NB4 (cell line): ENCODE measurements at places on chromosomes 2 and 18.
A peak's percentile ranks its signal among the peaks of the same experiment; 100 is the strongest.

GRCh38 chr2:164187121-164187520 lies 434.2 kb downstream of the GRB14 start:
- DNase-seq, result peak; percentile 17

GRCh38 chr2:42072349-42073118 lies 24.7 kb downstream of the PKDCC start:
- peak; percentile 61 for DNase-seq

GRCh38 chr2:46711156-46711555 lies 204.4 kb downstream of the MCFD2 start:
- DNase-seq, result no peak

DNA sequence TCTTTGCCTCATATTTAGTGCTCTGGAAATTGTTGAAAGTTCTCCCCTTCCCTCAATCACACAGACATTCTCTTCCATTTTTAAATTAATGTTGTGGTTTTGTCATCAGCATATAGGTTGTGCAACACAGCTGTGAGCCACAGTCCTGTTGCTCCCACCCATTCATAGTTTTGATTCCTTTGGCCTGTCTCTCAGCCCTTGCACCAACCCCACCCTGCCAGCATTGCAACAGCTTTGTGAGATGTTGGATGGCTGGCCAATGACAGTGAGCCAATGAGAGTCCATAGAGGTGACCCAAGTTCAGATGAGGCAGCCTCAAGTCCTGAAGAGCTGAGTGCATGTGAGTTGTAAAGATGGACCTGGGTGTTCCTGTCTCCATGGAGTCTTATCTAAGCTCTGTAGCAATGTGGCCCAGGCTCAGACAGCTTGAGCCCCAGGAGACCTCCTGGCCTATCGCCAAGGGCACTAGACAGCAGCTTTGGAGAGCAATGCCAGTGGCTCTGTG lies 775.5 kb downstream of the RNF144A start:
- peak; percentile 15 for DNase-seq

GRCh38 chr18:59573962-59574361 lies 123.3 kb downstream of the CCBE1 start:
- no peak for DNase-seq

DNA sequence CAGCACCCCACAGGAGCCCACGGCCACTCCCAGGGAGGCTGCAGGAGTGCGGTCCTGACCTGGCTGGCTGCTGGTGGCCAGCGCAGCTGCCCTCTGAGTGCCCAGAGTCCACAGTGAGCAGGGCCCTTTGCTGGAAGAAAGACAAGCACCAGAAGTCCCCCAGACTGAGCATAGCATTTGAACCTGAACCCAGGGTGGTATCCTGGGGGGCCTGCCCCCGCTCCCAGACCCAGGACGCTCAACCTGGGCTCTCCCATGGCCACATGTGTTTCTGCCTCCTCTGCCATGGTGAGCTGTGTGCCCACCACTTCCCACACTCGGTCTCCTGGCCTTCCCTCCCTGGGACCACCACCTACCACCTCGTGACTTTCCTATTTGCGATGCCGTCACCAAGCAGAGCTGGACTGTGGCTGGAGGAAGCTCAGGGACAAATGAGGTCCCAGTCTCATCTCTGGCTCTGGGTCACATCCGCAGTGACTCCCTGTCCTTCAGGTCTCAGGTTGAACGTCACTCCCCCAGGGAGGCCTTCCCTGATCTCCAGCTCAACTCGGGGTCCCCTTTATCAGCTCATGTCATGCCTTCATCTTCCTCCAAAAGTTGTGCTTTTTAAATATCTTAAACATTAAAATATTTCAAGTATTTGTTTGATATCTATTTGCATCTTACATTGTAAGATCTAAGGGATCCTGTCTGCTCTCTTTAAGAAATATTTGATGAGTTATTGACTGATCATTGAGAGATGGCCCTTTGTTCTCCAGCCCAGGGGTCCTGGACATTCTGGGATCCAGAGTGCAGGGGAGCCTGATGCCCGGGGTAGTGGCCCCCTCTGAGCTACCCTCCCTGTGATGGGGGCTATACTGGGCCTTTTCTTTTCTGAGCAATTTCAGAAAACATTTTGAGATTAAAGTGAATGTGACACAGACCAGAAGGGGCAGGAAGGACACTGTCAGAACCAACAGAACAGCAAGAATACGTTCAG lies 16.4 kb upstream of the GPR55 start:
- DNase-seq, result no peak

- no peak for DNase-seq
Observed at GRCh38 chr2:10524851-10525572, 76.9 kb upstream of the ODC1 start.

GRCh38 chr2:181554061-181554830 lies 97.1 kb downstream of the ITGA4 start:
- DNase-seq, result no peak

DNA sequence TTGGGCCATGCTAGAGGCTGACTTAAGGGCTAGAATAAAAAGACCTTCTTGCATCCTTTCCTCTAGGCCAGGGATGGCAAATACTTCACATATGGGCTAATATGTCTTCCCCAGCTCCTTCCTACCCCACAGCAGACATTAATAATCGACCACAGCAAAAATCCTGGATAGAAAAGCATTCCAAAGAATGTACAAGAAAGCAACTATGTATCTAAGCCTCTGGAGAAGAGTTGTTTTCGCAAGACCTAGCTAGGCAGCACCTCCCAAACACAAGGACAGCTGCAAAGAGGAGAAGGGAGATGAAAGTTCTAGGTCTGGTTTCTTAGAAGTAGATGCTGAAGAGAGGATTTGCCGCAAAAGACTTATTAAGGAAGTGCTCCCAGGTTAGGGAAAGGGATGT lies 372.6 kb downstream of the SLC4A3 start:
- DNase-seq, result no peak

- DNase-seq, result no peak
Observed at GRCh38 chr2:120435671-120436459, 89.9 kb downstream of the INHBB start.

- no peak for DNase-seq
Observed at GRCh38 chr2:95034221-95034620, 8.7 kb downstream of the MAL start.

DNA sequence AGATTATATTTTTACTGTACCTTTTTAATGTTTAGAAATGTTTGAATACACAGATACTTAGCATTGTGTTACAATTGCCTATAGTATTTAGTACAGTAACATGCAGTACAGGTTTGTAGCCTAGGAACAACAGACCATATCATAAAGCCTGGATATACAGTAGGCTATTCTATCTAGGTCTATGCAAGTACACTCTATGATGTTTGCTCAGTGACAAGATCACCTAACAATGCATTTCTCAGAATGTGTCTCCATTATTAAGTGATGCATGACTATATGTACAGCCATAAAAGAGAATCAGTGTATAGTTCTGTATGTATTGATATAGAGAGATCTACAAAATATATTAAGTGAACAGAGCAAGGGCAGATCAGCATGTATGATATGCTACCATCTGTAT lies 616.4 kb downstream of the XIRP2 start:
- DNase-seq, result no peak

DNA sequence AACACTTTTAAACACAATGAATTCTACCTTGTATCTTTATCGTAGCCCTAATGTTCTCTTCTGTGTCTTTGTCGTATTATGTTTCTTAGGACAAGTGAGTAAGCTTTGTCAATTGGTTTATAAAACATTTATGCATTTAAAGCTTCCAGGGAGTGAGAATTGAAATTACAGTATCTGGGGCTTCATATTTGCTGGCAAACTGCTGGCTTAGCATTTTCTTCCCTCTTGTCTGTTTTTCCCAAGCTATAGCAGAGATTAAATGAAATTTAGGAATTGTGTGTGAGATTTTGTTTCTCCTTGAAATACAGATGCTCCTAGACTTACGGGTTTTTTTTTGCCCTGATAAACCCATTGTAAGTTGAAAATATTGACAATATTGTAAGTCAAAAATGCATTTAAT lies 73.3 kb downstream of the FMNL2 start:
- no peak for DNase-seq

- DNase-seq, result no peak
Observed at GRCh38 chr18:12803069-12803936, 80.7 kb downstream of the PTPN2 start.

DNA sequence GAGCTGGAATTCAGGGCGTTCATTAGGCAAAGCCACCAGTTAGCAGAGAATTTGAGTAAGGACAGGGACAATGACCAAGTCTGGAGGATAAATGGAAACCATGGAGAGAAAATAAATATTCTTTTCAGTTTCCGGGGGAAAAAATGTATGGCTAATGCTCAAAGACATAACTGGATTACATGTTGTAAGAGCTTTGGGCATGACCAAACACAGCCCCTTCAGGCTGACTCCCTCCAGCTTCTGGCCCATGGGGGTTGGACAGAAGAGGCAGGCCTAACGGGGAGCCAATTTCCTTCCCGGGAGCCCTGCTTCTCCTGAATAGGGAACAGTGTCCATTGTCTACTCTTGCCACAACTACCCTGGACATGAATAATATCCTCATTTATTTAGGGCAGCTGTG lies 39.5 kb upstream of the FOXI3 start:
- no peak for DNase-seq

GRCh38 chr2:72794572-72794971 lies 31.3 kb downstream of the EXOC6B start:
- DNase-seq, result no peak

DNA sequence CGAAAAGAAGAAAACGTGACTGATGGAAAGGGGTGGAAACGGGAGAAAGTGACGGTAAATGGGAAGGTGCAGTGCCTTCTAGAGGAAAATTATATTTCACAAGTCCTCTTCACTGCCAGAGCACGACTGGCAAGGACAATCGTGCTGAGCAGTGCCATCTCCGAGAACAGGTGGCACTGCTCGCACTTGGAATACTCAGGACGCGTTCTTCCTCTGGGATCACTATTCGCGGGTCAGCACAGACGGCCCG lies 364 bp downstream of the STAT1 start:
- DNase-seq, result no peak

DNA sequence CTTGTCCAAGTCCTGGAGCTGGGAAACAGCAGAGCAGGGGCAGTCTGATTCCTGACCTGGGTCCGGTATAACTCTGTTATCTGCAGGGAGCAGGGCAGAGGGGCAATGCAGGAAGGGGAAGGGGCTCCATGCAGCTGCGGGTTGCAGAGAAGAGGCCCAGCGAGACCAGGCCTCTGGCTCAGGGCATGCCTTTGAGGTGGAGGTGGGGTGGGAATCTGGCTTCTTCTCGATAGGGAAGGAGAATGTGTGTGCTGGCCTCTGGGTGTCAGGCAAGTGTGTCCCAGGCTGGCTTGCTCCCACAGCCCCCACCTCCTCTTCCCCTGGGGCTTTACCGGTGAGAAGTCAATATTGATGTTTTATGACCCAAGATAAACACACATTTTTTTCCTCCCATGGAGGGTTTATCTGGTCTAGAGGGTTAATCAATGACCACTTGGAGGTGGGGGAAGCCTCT lies 187.1 kb upstream of the HAAO start:
- no peak for DNase-seq

DNA sequence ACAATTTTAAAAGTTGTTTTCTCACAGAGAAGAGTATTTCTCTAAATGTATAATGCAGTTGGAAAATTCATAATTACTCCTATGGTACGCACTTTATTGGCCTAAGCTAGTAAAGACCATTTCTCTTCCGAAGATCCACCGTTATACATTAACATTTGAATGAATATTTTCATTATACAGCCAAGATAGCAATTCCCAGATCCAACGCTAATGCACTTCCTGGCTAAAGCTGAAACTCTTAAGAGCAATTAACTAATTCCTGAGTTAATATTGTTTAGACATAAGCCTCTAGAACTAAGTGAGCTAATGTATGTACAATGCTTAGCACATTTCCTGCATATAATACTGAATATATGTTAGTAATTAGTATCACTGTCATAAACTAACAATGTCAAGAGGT lies 56.2 kb downstream of the PDK1 start:
- no peak for DNase-seq

GRCh38 chr2:104690255-104690984 lies 163.5 kb upstream of the POU3F3 start:
- no peak for DNase-seq

GRCh38 chr18:77096936-77097886 lies 35.4 kb downstream of the MBP start:
- no peak for DNase-seq

- no peak for DNase-seq
Observed at GRCh38 chr2:6069381-6069780, 377.2 kb downstream of the SOX11 start.

DNA sequence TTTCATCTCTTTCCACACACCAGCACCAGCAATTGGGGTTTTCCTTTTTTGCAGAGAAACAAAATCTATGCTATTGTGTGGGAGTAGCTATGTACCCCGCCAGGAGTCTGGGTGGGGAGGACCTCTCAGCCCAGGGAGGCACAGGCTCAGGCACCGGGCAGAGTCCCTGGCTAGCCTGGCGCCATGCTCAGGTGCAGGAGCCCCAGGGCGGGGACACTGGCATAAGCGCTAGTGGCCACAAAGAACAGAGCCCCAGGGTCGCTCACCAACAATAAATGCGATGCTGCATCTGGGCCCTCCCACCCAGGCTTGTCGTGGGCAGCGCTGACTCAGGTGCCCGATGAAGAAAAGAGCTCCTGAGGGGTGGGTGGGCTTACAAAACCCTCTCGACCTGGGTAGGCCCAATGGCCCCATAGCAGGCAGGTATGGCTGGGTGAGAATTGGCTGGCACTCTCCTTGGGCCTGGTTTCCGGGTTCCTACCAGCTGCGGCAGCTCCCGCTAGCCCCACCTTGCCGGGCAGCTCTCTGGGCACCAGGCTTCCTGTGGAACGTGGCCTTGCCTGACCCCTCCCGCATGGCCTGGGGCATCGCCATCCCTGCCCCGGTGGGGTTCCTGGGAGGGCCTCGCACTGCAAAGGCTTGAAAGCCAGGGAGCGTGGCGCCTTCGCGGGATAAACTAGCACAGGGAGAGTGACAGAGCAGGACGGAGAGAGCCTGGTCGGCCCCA lies 31.8 kb upstream of the COL6A3 start:
- no peak for DNase-seq

- DNase-seq, result no peak
Observed at GRCh38 chr18:4842287-4842686, 354.8 kb downstream of the AKAIN1 start.

GRCh38 chr2:44121899-44122298 lies 46.8 kb upstream of the PPM1B start:
- DNase-seq, result no peak

DNA sequence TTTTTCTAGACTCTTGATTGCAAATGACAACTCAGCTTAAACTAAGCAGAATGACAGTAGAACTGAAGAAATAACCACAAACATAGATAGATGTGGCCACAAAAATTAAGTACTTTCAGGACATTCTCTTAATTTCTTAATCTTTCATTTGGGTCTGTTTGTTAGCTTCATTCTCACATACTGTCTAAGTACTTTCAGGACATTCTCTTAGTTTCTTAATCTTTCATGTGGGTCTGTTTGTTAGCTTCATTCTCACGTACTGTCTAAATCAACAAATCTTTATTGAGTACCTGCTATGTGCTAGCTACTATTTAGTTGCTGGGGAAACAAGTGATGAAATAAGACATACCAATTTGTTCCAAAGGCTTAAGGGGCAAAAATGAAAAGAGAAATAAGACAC lies 35.1 kb downstream of the FAM117B start:
- no peak for DNase-seq

- peak; percentile 30 for DNase-seq
Observed at GRCh38 chr2:68857855-68858456, 13.2 kb downstream of the BMP10 start.
